Large intestine (tissue), 12 donors: ENCODE measurements at places on chromosomes 12 and 14. TPM values are rescaled to one million over a fixed set of nuclear protein-coding genes. Genes with fewer than 3 reads are reported as not detected.

DNA sequence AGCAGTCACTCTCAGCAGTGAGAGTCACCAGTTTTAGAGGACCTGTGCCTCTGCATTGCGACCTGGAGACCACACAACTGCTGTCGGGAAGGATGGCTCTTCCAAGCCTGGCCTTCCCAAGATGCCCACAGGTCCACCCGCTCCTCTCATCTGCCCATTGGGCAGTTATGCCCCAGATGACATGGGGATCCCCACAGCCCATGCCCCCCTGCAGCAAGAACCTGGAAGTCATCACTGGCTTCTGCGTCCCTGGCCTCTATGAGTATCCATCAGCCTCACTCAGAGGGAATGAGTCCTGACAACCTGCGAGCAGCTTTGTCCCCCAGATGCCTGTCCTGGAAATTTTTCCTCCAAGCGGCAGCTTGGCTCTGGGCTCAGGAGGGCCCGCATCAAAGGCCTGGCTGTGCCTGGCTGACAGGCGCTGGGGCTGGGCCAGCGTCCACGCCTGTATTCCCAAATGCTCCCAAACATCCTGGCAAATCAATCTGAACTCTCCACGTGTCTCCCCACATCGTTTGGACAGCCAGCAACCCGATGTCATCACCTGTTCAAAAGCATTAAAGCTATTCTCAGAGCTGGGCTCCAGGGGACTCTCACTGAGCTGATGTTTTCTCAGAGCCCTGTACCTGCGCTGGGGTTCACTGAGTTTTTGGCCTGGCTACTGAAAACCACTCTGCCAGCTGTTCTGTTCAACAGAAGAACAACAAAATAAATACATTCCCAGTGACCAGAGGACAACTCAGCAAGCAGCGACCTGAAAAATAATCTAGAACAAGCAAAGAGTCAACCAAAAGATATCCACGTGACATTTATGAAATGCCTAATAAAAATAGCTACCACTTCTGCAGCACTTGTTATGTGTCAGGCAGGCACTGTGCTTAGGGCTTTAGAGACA is 57.8 kb downstream of the CLMN start:
- peaks cover 21% of the 10 kb centered on the region for H3K4me1 ChIP-seq
- no peak overlapping the region for H3K27ac ChIP-seq
- H3K27me3 ChIP-seq: no peaks in the 10 kb centered on the region
- no peak for DNase-seq
- no peaks in the 10 kb centered on the region for H3K36me3 ChIP-seq

DNA sequence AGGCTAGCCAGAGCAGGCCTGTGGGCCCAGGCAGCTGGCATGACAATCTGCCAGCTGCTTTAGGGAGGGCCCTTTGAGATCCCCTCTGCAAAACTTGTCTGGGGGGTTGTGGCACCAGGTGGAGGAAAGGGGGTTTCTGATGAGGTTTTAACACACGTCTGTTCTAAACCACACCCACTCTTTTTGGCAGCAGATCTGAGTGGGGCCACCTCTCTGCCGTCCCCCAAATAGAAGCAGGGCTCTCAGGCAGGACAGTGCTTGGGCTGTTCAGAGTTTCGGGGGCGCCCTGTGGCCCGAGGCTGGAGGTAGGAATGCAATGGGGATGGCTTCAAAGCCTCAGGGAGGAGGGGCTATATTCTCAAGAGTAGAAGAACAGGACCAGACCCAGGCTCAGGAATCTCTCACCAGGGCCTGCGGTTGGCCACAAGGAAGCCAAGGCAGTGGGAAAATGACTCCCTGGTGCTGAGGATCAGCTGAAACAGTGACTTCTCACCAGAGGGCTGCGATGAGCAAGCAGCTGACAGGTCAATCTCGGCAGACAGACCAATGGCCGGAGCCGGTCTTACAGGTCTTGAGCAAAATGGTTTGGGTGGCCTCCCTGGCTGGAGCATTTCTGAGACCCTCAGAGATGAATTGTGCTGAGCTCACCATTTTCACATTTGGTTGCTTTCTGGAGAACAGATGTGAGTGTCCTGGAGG is 1.5 kb upstream of the KRT5 start:
- H3K27ac ChIP-seq: no peak overlapping the region
- no peak overlapping the region for H3K4me3 ChIP-seq
- no peak for DNase-seq
- peaks cover 2% of the 10 kb centered on the region for H3K27me3 ChIP-seq

GRCh38 chr12:116542345-116542956 is 16.7 kb upstream of the MAP1LC3B2 start:
- DNase-seq: no peak
- no peak overlapping the region for H3K27ac ChIP-seq

DNA sequence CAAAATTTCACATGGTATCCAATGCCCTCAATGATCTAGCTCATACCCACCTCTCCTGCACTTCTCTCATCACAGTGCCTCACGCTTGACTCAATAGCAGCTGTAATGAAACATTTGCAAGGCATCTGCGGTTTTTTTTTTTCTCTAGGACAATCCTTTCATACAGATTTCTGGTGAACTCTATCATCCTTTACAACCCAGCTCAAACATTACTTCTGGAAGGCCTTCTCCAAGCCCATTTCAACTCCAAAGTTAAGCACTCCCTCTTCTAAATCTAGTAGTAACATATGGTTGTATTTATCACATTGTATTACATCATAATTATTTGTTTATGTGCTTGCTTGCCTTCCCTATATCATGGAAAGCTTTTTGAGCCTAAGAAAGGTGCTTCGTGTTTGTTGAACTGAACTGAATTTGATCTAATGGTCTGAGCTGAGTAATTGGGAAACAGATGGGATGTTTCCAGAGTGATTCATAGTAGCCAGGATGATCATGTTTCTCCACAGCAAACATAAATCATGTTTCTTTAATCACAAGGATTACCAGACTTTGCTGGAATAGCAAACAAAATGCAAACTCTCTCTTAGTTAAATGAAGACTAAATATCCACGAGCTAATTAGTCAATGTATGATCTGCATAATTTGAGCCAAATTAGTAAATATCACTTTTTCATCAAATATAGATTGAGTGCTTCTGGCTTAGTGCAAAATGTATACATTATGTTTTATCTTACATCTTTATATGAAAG is 14.3 kb downstream of the CFL2 start:
- no peaks in the 10 kb centered on the region for H3K36me3 ChIP-seq
- H3K4me1 ChIP-seq: no peaks in the 10 kb centered on the region
- H3K4me3 ChIP-seq: no peak overlapping the region
- H3K27ac ChIP-seq: no peak overlapping the region
- H3K27me3 ChIP-seq: no peaks in the 10 kb centered on the region

GRCh38 chr12:67645126-67645525 is 3.4 kb upstream of the DYRK2 start:
- no peaks in the 10 kb centered on the region for H3K27me3 ChIP-seq
- H3K36me3 ChIP-seq: no peaks in the 10 kb centered on the region
- no peak overlapping the region for H3K27ac ChIP-seq
- H3K4me1 ChIP-seq: peaks cover 11% of the 10 kb centered on the region
- DNase-seq: no peak

- H3K27ac ChIP-seq: no peak overlapping the region
- peaks cover 32% of the 10 kb centered on the region for H3K4me1 ChIP-seq
- H3K4me3 ChIP-seq: peak overlapping the region; percentile 72
These were observed 371 bp upstream of the SHMT2 start for GRCh38 chr12:57229046-57229633.

GRCh38 chr12:56018356-56018755 is 2.5 kb upstream of the IKZF4 start:
- peaks cover 73% of the 10 kb centered on the region for H3K4me1 ChIP-seq
- peak overlapping the region; percentile 82 for H3K27ac ChIP-seq
- no peak overlapping the region for H3K4me3 ChIP-seq
- DNase-seq: peak; percentile 87
- no peaks in the 10 kb centered on the region for H3K36me3 ChIP-seq

- no peak overlapping the region for H3K4me3 ChIP-seq
- DNase-seq: no peak
- no peak overlapping the region for H3K27ac ChIP-seq
- H3K4me1 ChIP-seq: peaks cover 16% of the 10 kb centered on the region
- H3K27me3 ChIP-seq: no peaks in the 10 kb centered on the region
- H3K36me3 ChIP-seq: no peaks in the 10 kb centered on the region
These were observed 12.9 kb downstream of the SERPINA6 start for GRCh38 chr14:94310248-94310647.

- no peak for DNase-seq
- H3K4me3 ChIP-seq: no peak overlapping the region
- no peaks in the 10 kb centered on the region for H3K27me3 ChIP-seq
These were observed 253.4 kb downstream of the BTG1 start for GRCh38 chr12:91892081-91892855.

- H3K4me3 ChIP-seq: no peak overlapping the region
- no peak overlapping the region for H3K27ac ChIP-seq
- H3K36me3 ChIP-seq: no peaks in the 10 kb centered on the region
- no peak for DNase-seq
These were observed 31.9 kb upstream of the NCOR2 start for GRCh38 chr12:124599074-124599999.

GRCh38 chr12:89492883-89493282 is 31.7 kb downstream of the GALNT4 start:
- H3K4me1 ChIP-seq: peaks cover 31% of the 10 kb centered on the region
- peaks cover 9% of the 10 kb centered on the region for H3K36me3 ChIP-seq
- DNase-seq: peak; percentile 92
- peak overlapping the region; percentile 55 for H3K27ac ChIP-seq

- H3K36me3 ChIP-seq: no peaks in the 10 kb centered on the region
- H3K4me1 ChIP-seq: no peaks in the 10 kb centered on the region
- H3K4me3 ChIP-seq: no peak overlapping the region
- no peaks in the 10 kb centered on the region for H3K27me3 ChIP-seq
- H3K27ac ChIP-seq: no peak overlapping the region
These were observed 112.0 kb downstream of the TSPAN8 start for GRCh38 chr12:71045781-71046180.

- no peaks in the 10 kb centered on the region for H3K27me3 ChIP-seq
- peak; percentile 83 for DNase-seq
- H3K27ac ChIP-seq: peak overlapping the region; percentile 98
- H3K4me3 ChIP-seq: peak overlapping the region; percentile 91
These were observed 1.9 kb downstream of the DUSP16 start for GRCh38 chr12:12560587-12561370.

- H3K4me3 ChIP-seq: no peak overlapping the region
- H3K27ac ChIP-seq: no peak overlapping the region
- no peaks in the 10 kb centered on the region for H3K27me3 ChIP-seq
- no peak for DNase-seq
- peaks cover 25% of the 10 kb centered on the region for H3K4me1 ChIP-seq
- no peaks in the 10 kb centered on the region for H3K36me3 ChIP-seq
These were observed 4.8 kb downstream of the TGFB3 start for GRCh38 chr14:75976826-75977581.

- H3K4me1 ChIP-seq: no peaks in the 10 kb centered on the region
- no peak for DNase-seq
- no peak overlapping the region for H3K27ac ChIP-seq
- H3K27me3 ChIP-seq: peaks cover 6% of the 10 kb centered on the region
- H3K4me3 ChIP-seq: no peak overlapping the region
These were observed 33.6 kb downstream of the TMEM233 start for GRCh38 chr12:119627019-119627643.

DNA sequence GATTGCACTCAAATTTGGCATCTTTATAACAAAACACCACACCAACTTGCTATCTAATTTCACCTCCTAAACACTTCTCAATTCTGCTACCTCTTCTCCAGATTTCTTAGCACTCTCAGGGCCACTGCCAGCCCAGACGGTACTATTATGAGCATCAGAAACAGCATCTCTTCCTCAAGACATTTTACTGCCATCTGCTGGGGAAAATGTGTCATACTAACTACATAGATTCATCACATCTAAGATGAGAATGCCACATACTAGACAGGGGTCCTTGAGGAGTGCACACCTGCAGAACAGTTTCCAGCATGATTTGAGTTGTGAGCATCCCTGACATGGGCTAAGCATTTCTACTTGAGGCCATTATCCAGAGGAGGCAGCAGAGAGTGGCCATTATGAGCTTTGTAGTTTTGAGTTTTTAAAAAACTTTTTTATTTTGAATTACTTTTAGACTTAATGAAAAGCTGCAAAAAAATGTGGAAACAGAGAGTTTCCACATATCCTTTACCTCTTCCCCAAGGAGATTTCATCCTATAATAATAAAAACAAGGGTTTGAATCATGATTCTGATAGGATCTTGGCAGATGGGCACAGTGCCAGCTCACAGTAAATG is 15.1 kb upstream of the GRIP1 start:
- no peak overlapping the region for H3K4me3 ChIP-seq
- no peak overlapping the region for H3K27ac ChIP-seq
- peak; percentile 14 for DNase-seq
- H3K36me3 ChIP-seq: no peaks in the 10 kb centered on the region

- H3K36me3 ChIP-seq: no peaks in the 10 kb centered on the region
- no peak overlapping the region for H3K4me3 ChIP-seq
- no peaks in the 10 kb centered on the region for H3K4me1 ChIP-seq
- H3K27me3 ChIP-seq: no peaks in the 10 kb centered on the region
- no peak overlapping the region for H3K27ac ChIP-seq
These were observed 25.3 kb downstream of the OAS2 start for GRCh38 chr12:113003636-113004035.

GRCh38 chr14:39267608-39268005 is 33.9 kb downstream of the MIA2 start:
- no peak for DNase-seq
- H3K4me1 ChIP-seq: peaks cover 12% of the 10 kb centered on the region
- H3K27me3 ChIP-seq: no peaks in the 10 kb centered on the region
- H3K36me3 ChIP-seq: no peaks in the 10 kb centered on the region
- H3K27ac ChIP-seq: peak overlapping the region; percentile 96
- peak overlapping the region; percentile 76 for H3K4me3 ChIP-seq

Gene APOF
- 0.06 TPM for polyA plus RNA-seq

Gene C2CD5
- 61.6 TPM for polyA plus RNA-seq

Gene TAS2R8
- not detected for polyA plus RNA-seq

Gene UNC119B
- polyA plus RNA-seq: 21.1 TPM

Gene SERPINA9
- not detected for polyA plus RNA-seq

Gene TOMM20L
- polyA plus RNA-seq: 0.24 TPM
